ENCODE measurements at places on chromosomes 3 and 15.

GRCh38 chr15:29615791-29616190 lies 206.5 kb downstream of the TJP1 start:
- no peak for DNase-seq

- no peak for DNase-seq
Observed at GRCh38 chr15:39381517-39381916, 199.4 kb upstream of the THBS1 start.

DNA sequence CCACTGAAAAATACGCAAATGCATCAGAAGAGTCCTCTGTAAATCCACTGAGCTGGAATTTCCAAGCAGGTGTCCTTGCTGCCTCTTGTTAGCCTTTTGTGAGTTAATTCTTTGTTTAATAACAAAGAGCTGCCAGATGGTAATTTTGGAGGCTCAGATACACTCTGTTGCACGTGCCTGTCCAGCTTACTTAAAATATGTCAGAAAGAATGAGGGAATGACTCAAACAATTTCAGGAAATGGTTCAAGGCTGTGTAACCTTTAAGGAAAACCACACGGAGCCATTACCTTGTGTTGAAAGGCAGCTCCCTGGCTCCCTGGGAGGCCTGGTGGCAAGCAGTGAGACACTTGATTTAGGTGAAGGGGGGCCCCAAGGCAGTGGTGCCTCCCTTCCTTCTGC lies 302.2 kb upstream of the CTDSPL start:
- no peak for DNase-seq

DNA sequence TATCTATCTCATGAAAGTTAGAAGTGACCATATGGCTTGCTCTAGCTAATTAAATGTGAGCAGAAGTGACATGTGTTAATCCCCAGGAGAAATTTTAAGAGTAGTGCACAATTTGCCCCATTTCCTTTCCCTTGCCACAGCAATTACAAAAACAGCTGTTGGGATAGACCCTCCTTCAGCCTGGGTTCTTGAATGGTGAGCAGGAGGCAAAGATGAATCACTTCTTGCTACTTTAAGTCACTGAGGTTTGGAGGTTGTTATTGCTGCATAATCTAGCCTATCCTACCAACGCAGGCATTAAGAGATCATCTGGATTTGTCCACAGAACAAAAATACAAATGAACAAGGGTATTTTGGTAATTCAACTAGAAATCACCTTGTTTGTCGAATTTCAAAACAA lies 51.7 kb upstream of the CAPN7 start:
- no peak for DNase-seq

DNA sequence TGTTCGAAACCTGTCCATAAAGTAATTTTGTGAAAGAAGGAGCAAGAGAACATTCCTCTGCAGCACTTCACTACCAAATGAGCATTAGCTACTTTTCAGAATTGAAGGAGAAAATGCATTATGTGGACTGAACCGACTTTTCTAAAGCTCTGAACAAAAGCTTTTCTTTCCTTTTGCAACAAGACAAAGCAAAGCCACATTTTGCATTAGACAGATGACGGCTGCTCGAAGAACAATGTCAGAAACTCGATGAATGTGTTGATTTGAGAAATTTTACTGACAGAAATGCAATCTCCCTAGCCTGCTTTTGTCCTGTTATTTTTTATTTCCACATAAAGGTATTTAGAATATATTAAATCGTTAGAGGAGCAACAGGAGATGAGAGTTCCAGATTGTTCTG lies 44.4 kb downstream of the AGTR1 start:
- no peak for DNase-seq

DNA sequence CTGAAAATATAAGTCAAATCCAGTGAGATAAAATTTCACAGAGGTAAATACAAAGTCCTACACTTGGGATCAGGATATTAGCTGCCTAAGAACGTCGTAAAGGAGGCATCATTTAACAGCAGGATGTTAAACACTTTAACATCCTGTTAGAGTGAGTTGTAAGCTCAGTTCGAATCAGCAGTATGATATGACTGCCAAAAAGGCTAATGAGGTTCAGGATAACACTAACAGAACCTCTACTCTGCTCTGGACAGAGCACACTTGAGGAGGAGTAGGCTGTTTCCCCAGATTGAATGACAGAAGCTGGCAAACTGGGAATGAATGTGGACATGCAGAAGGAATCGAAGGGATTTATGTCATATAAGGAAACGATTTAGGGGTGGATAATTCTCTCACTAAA lies 227.1 kb upstream of the CD96 start:
- no peak for DNase-seq

GRCh38 chr3:104368760-104369159 lies 997.9 kb upstream of the ALCAM start:
- no peak for DNase-seq

DNA sequence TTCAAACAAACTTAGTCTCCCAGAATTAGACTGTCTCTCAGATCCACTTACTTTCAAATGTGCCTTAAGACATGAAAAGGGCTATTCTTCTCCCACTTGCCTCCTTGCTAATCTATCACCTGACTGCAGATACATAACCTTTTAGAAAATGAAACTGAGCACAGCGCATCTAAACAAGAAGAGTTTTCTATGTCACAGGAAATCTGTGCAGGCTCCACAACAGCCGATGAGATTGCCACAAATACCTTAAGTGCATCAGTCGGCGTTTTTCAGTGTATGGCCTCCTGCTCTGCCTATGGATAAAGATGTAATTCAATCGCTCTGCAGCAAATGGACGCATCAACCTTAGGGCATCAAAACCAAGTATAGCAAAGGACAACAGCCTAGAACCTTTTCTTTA lies 544.2 kb downstream of the FOXP1 start:
- DNase-seq = no peak

DNA sequence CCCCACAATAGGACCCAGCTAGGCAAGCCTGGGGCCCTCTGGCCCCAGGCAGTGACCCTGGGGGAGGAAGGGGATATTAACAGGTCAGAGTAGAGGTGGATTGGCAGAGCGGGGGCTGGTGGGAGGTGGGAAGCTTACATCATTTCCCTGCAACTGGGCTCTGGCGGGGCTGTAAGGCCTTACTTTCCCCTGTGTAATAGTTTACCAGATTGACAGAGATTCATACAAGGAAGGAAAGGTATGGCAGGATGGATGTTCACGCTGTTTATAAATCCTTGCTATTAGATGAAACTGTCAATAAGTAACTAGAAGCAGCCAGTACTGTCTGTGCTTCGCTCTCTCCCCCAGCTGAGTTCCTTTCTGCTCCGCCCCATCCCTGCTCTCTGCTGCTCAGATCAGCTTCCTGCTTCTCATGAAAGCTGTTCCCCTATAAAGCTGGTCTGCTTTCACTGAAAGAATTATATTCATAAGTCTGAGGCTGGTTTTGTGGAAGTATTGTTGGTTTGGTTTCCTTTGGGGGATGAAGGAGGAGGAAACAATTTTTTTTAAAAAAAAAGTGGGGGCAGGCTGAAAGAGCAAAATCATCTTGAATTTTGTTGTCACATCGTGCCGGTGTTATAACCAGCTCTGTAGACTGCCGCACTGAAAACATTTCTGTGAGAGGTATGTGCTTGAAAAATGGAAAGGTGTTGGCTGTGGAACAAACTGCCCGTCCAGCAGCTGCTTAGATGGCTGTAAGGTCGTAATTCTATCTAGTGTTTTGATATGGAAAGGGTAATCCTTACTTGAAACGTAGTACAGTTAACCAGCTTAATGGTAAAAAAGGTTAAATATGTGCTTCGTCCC lies 76.4 kb downstream of the BBX start:
- DNase-seq = no peak

DNA sequence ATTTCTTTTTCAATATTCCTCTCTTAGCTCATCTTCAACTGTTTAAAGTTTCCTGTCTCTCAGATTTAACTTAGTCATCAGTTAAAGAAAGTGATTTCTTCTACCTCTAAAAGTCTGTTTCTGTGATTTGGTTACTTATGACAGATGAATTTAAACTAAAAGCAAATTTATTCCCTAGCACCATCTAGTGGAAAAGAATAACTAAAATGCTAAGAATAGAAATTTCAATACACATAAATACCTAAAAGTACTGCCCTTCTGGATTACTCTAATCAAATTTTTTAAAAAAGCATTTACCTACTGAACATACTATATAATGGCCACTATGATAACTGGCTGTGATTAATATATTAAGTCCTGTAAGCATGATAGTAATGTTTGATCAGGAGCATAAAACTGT lies 14.0 kb upstream of the ZCWPW2 start:
- DNase-seq = no peak

GRCh38 chr15:52338058-52338457 lies 42.5 kb upstream of the MYO5C start:
- DNase-seq = no peak

DNA sequence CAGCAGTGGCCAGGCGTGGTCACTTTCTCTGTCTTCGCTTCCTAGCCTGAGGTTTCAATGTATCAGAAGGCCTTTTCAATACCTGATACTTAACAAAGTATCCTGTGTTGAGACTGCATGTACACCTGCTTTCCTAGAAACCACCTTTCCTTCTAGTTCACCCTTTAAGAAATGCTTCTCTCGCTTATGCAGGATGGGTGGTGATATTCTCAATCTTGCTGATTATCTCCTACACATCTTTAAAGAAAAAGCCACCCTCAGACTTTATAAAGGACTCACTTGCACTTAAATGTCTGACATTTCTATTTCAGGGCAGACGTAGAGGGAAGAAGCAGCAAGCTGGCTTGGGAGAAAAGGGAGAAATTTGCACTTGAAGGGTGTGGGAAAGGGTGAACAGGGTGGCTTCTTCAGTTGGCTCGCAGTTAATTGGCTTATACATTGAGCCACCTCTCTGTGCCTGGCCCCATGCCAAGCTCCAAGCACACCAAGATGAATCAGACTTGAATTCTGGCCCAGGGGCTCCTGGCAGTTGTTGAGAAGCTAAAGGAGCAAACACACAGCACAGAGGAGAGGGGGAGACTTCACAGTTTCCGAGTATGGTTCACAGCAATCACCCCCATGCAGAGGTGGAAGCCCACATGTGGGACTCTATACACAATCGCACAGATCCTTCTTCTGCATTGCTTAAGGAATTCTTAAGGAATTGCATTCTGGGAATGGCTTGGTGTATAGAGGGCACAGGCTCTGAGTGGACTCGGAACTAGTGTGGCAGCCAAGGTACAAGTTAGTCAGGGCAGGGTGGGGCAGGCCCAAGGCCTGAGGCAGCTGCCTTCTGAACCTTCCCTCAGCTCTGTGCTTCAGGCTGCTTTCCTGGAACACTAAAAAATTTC lies 1.3 kb downstream of the ARL6IP5 start:
- DNase-seq = peak; percentile 20

DNA sequence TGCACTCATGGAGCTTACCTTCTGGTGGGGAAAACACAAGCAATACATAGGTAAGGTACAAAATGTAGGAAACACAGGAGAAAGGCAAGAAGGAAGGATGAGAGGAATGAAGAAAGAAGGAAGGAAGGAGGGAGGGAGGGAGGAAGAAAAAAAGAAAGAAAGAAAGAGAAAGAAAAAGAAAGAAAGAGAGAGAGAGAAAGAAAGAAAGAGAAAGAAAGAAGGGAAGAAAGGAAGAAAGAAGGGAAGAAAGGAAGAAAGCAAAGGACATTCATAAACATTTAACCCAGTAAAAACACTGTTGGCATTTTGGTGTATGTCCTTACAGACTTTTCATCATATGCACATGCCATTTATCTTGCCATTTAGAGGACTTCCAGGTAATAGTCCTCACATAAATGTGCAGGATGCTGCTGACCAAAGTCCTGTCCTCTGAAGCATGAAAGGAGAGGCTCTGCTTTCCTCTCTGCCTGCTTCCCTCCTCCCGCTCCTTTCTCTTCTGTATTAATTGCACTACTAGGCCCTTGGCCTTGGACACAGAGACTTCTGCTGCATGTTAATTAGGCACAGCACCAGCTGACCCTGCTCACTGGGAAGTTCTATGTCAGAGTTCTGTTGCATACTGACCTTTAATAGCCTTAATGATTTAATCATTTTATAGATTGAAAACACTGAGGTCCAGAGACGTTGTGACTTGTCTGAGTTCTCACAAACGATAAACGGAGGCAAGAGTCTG lies 29.7 kb upstream of the NDUFB4 start:
- peak; percentile 24 for DNase-seq

DNA sequence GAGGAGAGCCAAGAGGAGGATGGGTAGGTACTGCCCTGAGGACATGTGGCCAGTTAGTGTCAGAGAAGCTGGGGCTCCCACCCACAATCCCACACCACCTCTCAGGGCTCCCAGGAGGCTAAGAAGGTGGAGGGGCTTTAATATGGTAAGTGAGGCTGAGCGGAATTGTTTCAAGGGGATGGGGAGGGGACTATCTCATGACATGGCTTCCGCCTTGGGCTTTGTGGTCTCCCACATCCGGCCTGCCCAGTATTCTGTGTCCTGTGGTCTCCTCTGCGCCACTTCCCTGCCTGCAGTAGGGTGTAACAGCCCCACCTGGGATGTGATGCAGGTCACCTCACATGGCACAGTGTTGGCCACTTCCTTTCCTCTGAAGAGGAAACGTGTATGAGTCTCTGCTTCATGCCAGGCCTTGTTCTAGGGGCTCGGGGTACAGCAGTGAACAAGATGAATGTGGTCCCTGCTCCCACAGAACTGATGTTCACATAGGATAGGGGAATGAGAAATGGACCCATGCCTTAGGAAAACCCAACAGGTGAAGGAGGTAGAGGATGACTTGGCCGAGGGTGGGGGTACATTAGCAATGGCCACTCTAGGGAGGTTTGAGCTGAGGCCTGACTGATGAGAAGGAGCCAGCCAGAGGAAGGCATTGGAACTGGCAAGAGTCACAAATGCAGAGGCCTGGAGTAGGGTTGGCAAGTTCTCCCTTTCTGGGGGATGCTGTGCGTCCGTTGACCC lies 3.2 kb downstream of the NEIL1 start:
- no peak for DNase-seq

Data from cerebellar nuclear complex (tissue), 1 donor.